ENCODE measurements at places on chromosomes 16 and 17. TPM values are rescaled to one million over a fixed set of nuclear protein-coding genes. Genes with fewer than 3 reads are reported as not detected.
A peak's percentile ranks its signal among the peaks of the same experiment; 100 is the strongest.

NXN gene
- polyA plus RNA-seq = 43.7 TPM

ITGAD gene
- polyA plus RNA-seq = 0.16 TPM

KRT32 gene
- not detected for polyA plus RNA-seq

- DNase-seq = no peak
These were observed 278.4 kb upstream of the FOXF1 start for GRCh38 chr16:86231996-86232350.

DNA sequence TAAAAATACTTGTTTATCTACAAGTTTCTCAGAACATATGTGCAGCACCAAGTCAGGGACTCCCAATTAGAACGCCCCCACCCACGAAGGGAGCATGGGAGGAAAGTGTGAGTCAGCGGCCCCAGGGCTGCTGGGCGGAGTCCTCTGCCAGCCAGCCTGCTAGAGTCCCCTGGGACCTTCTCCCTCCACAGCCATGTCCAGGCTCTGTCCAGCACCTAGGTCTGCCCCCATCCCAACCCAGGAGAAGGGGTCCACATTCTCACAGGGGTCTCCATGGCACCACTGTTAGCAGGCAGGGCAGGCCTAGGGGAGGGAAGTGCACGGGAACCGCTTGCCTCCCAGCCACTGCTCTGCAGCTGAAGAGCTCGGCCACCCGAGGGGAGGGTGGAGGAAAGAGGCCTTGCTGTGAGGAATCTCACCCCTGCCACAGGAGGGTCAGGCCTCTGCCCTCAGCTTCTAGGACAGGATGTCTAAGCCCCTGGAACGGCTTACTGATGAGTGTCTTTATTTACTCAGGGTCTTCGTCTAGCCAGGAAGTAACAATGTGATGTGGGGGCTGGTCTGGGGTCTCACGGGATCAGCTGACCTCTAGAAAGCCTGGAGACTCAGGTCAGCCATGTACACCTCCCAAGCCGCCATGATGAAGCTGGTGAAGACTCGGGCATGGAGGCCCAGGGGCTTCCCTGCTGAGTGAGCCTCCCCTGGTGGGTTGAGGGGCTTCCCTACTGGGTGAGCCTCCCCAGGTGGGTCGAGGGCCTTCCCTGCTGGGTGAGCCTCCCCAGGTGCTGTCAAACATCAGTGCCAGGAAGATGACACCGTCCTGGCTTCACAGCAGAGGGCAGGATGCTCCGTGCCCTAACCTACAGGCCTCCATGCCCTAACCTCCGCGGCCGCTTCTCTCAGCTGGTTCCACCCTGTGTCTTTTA is 190.3 kb downstream of the RBFOX3 start:
- DNase-seq = no peak

DNA sequence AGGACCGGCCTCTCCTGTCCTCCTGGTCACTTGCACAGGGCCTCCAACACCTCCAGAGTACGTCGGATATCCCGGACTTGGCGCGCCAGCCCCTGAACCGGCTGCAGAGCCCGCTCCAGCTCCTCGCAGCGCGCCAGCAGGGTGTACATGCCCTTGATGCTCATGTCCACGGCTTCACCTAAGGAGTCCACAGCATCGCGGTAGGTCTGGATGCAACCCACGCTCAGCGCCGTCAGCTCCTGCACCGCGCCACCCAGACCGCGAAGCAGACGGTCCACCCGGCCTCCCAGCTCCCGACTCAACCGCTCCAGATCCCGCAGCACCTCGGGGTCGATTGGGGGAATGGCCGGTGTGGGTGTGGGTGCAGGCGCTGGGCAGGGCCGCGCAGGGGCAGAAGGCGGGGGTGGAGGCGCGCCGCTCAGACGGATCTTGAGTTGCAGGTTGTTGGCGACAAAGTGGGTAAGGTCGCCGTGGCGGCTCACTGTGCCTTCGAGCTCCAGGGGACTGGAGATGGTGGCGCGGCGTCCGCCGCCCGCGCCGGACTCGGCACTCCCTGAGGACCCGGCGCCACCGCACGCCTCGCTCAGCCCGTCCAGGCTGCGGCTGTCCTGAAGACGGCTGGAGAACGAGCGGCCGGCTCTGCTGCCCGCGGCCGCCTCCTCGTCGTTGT is 804 bp downstream of the BORCS6 start:
- no peak for DNase-seq

DNA sequence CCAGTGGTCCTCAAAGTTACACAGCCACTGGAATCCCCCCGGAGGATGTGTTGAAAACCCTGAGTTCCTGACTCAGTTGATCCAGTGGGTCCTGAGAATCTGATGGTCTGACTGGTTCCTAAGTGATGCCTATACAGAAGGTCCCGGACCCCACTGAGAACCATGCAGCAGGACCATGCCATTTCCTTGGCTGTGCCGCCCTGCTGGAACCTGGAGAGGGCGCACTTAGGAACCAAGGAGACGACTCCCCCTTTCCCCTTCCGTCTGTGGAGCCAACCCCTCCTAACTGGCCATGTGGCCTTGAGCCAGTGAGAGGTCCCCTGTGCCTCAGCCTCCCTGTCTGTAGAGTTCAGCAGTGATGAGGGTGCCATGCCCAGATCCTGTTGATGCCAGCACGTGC is 22.0 kb downstream of the C16orf74 start:
- no peak for DNase-seq

- no peak for DNase-seq
These were observed 52.7 kb downstream of the CDRT4 start for GRCh38 chr17:15414532-15415306.

- DNase-seq = peak; percentile 11
These were observed 418.7 kb upstream of the DYNLRB2 start for GRCh38 chr16:80122115-80122514.
